ENCODE measurements at places on chromosomes 6 and 20.

DNA sequence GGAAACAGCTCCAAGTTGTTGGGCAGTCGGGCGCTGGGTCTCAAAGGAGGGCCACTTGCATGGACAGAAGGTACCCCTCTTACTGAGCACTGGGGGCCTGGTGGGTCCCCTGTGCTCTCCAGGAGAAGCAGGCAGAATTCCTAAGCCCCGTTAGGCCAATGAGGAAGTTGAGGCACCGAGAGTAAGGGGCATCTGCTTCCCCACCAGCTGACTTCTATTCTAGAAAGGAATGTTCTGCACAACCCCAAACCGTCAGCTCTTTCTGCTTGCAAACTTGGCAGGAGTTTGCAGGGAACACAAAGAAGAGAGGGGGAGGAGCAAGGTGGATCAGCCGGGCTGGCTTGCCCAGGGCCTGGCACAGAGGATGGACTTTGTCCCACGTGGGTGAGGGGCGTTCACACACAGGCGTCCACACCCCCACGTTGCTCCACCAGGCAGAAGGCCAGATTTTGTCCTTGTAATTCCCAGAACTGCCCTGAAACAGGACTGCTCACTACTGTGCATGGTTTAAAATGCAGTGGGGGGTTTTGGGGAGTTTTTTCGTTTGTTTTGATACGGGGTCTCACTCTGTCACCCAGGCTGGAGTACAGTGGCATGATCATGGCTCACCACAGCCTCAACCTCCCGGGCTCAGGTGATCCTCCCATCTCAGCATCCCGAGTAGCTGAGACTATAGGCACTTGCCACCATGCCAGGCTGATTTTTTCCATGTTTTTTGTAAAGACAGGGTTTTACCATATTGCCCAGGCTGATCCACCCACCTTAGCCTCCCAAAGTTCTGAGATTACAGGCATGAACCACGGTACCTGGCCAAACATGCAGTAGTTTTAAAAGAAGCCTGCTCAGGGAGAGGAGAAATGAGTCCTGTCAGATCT is 93.3 kb downstream of the SNX5 start:
- no peak for DNase-seq

GRCh38 chr6:158502263-158502950 is 57.5 kb upstream of the TMEM181 start:
- DNase-seq, result no peak

GRCh38 chr6:148999929-149000468 is 253.2 kb downstream of the UST start:
- DNase-seq, result no peak

DNA sequence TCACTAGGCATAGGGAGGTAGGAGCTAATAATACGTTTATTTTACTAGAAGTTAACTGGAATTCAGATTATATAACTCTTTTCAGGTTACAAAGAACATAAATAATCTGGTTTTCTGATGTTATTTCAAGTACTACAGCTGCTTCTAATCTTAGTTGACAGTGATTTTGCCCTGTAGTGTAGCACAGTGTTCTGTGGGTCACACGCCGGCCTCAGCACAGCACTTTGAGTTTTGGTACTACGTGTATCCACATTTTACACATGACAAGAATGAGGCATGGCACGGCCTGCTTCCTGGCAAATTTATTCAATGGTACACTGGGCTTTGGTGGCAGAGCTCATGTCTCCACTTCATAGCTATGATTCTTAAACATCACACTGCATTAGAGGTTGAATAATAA is 1.1 kb downstream of the HFE start:
- DNase-seq, result no peak

- no peak for DNase-seq
These were observed 38.0 kb upstream of the SCP2D1 start for GRCh38 chr20:18775633-18776032.

- no peak for DNase-seq
These were observed 33.2 kb upstream of the TRAM2 start for GRCh38 chr6:52610011-52610410.

DNA sequence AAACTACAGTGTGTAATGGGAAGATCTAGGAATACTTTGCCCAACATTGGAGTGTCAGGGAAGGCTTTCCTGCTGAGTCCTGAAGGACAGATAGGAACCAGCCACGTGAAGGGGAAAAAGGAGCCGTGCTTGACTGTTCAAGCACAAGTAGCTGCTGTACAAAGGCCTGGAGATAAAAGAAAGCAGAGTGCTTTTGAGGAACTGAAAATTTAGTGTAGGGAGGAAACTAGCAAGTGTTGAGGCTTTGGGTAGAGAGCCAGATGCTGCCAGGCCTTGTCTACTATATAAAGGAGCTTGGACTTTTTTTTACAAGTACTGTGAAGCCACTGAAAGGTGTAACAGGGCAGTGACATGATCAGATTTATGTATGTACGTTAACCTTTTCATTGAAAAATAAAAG is 39.0 kb downstream of the DSE start:
- DNase-seq, result peak; percentile 92

GRCh38 chr6:121925534-121926255 is 473.8 kb upstream of the HSF2 start:
- no peak for DNase-seq

DNA sequence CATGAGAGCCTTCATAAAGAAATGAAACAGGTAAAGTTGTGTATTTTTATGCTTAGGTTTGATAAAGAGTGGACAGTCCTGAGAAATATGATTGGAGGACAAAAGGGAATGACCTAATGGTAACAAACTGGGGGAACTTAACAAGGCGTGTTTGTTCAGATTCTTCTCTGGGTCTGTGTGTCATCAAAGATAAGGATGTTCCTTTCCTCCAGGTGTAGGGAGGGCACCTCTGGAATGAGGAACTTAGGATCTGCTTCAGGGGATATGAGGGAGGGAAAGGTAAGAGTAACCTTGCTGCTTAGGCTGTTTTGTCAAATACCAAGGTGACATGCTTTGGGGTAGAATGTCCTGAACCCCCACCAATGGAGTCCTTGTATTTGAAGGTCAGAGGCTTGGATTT is 291.9 kb downstream of the KCNQ5 start:
- no peak for DNase-seq

GRCh38 chr20:8492173-8492572 is 360.1 kb downstream of the PLCB1 start:
- DNase-seq, result no peak

- DNase-seq, result no peak
These were observed 25.4 kb downstream of the ZNF311 start for GRCh38 chr6:28979679-28980078.

- no peak for DNase-seq
These were observed 221.1 kb upstream of the PREP start for GRCh38 chr6:105624021-105624420.
